ENCODE measurements at places on chromosomes 13 and 19.

DNA sequence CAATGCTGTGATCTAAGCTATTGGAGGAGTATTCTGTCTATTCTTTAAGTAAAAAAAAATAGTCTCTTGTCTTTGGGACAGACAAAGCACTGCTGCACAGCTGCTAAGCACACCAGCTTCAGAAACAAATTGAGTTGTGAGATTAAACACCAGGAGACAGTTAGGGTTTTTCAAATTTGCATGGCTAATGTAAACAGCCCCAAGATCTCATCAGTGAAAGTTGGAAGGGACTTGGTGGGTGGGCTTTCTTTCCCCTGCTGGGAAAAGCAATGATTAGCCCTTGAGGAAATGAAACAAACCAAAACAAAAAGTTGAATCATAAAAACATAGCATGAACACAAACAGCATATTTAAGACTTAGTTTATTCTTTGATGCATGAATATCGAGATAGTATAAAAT is 143.6 kb upstream of the SLITRK1 start:
- no peak for DNase-seq

- DNase-seq = peak; percentile 80
Measured at GRCh38 chr13:77300176-77301037, 26.5 kb downstream of the MYCBP2 start.

GRCh38 chr19:50496189-50497021 is 14.6 kb downstream of the JOSD2 start:
- DNase-seq = peak; percentile 21

DNA sequence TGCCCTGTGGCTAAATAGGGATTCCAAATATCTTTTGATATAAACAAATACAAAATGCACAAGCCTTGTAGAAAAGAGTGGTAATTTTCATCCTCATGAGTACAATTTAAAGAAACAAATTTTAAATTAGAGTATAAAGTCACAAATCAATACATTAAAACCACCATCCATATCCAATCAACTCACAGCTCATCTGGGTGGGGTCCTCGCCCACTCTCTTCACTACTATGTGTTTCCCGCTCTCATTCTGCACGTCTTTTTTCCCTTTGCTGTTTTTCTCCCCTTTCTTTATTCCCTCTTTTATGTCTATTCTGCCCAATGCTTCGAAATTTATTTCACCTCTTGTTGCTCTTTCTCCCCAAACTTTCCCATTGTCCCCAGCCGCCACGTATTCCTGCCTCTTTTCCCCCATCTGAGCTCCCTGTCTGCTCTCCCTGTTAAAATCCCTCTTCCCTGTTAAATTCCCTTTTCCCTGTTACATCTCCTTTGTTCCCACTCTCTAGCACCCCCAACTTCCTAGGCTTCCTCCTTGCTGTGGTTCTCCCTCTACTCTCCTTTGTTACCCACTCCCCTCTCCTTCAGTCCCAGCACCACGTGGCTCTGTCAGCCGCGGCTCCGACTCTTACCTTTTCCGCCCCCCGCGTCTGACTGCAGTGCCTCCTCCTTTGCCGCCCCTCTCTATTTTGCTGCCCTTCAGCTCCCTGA is 1.3 kb downstream of the ZNF616 start:
- DNase-seq = peak; percentile 16

- no peak for DNase-seq
Measured at GRCh38 chr13:29323954-29324353, 271.5 kb downstream of the SLC7A1 start.

Measured in cardiac fibroblast (primary cell).